ENCODE measurements at places on chromosomes 7 and 10.

- DNase-seq: no peak
Observed at GRCh38 chr10:17850501-17850900, 41.4 kb downstream of the MRC1 start.

GRCh38 chr7:39607865-39608264 is 15.5 kb upstream of the RALA start:
- no peak for DNase-seq

GRCh38 chr10:121187391-121187790 is 336.2 kb downstream of the WDR11 start:
- DNase-seq: no peak

DNA sequence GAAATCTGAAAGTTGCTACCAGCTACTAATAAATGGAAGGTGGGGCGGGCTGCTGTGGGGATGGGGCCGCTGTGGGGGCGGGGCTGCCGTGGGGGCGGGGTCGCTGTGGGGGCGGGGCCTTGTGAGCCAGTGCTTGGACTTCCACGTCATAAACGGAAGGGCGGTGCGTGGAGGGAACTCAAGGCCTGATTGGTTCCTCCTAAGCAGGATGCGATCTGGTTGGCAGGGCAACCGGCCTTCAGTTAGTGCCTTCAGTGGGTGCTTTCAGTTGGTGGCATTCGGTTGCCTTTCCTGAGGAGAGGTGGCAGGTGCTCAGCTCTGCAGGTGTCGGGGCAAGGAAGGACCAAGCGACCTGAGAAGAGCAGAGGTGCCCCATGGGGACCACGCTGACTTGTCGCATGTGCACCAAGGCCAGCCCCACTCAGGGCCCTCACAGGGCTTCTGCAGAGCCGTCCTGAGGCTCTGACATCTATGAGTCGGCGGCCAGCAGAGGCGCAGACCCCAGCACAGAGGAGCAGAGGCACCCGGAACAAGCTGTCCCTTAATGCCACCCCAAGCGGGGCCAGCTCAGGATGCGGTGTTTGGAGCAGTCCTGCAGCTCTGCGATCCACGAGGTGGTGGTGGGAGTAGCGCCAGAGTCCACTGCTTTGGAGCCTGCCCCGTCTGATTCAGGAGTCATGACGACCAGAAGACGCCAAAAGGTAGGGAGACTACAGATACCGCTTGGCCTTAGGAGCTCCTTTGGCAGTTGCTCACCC is 54.4 kb upstream of the PDSS1 start:
- no peak for DNase-seq

DNA sequence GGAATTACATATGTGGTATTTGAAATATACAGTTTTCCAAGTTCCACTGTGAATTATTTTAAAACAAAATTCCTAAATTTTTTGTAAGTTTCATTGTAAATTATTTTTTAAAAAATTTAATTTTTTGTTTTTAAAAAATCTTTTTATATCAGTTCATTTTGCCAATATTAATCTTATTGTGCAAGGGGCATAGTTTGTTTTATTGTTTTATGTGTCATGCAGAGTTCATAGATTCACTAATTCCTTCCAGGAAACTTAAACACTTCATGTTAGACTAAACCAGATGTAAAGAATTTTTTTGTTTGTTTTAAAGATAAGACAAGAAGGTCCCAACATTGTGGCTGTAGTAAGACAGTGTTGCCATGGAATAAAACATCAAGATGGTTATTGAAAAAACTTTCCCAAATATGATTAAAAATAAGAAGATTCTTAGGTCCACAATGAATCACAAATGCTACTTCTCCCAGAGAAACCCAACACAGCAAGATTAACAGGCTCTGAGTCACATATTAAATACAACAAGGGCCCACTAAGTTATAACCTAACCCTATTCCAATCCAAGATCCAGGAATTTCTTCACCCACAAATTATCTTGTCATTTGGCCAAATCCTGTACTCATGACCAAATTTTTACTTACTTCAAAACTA is 464.7 kb upstream of the IGFBP3 start:
- DNase-seq: no peak

- no peak for DNase-seq
Observed at GRCh38 chr7:32453341-32454011, 36.7 kb downstream of the LSM5 start.

- no peak for DNase-seq
Observed at GRCh38 chr10:14191871-14192270, 138.9 kb downstream of the FRMD4A start.
